ENCODE measurements at places on chromosomes 7 and 10. TPM values are rescaled to one million over a fixed set of nuclear protein-coding genes. Genes with fewer than 3 reads are reported as not detected.

- DNase-seq = peak; percentile 46
Observed at GRCh38 chr7:7944619-7945282, 23.8 kb upstream of the GLCCI1 start.

DNA sequence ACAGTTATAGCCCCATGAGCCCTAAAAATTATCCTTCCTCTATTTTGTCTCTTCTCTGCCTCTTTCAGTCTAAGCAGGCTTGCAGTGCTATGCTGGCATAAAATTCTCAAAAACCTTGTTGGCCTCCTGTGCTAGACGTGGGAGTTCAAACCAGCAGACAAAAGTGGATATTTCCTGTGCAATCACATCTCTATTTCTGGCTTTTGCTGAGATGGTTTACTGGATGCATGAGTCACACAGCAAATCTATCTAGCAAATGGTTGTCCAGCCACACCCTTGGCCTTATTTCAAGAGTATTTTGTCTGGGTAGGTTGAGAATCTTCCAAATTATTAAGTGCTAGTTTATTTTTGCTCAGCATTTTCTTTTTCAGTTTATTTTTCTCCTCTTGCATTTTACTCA, 370.8 kb downstream of the CDC14C start:
- no peak for DNase-seq

- DNase-seq = no peak
Observed at GRCh38 chr10:88082806-88083596, 219.6 kb downstream of the PTEN start.

DNA sequence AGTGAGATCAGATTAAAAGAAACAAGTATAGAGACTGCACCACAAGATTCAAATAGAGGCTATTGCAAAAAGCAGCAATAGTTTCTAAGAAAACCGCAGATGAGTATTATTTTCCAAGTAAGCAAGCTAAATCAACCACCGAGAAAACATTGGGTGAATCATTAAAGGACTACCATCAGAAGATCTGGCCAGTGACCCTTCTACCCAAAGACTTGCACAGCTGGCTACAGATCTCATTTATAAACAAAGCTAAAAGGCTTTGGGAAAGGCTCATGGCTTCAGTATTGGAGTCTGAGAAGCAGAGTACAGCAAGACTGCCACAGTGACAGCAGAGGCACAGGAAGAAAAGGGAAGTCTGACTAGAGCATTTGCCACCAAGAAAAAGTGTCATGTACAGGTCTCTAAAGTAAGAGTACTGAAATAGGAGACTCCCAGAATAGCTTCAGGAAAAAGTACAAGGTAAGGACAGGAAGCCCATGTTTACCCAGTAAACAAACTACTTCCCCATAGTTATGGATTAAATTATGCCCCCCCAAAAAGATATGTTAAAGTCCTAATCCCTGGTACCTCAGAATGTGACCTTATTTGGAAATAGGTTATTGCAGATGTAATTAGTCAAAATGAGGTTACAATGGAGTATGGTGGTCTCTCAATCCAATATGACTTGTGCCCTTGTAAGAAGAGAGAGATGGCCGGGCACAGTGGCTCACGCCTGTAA, 19.0 kb downstream of the STEAP1 start:
- no peak for DNase-seq

DNA sequence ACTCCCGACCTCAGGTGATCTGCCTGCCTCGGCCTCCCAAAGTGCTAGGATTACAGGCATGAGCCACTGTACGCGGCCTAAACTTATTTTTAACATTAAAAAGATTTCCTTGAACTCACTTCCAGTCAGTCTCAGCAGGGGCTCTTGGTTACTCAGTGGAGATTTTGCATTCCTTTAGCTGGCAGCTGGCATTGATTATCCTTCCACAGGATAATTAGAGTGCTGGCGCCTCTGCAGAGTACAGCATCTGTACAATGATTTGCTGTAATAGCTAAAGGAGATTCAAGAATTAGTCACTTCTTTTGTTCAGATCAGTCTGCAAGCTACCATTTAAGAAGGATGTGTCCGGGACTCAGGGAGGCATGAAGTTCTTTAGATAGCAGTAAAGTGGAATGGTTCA, 125.0 kb upstream of the NPY start:
- no peak for DNase-seq

- DNase-seq = no peak
Observed at GRCh38 chr10:75073442-75073841, 38.0 kb upstream of the SAMD8 start.

DNA sequence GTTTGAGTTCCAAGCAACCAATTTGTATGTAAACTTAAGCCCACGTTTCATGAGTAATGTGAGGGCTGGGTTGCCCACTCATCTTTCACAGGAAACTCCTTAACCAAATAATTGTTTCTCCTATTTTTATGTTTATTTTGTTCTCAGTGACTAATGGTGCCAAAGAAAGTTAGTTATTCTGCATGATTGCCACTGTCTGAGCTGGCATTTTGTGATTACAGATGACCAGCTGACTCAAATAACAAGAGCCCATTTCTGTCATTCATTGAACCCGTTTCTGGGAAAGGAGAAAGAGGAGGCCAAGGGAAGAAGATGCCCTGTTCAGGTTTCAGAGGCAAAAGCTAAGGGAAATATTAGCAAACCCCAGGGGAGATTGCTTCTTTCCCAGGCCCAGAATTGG, 186.9 kb upstream of the MYO3A start:
- DNase-seq = no peak

DNA sequence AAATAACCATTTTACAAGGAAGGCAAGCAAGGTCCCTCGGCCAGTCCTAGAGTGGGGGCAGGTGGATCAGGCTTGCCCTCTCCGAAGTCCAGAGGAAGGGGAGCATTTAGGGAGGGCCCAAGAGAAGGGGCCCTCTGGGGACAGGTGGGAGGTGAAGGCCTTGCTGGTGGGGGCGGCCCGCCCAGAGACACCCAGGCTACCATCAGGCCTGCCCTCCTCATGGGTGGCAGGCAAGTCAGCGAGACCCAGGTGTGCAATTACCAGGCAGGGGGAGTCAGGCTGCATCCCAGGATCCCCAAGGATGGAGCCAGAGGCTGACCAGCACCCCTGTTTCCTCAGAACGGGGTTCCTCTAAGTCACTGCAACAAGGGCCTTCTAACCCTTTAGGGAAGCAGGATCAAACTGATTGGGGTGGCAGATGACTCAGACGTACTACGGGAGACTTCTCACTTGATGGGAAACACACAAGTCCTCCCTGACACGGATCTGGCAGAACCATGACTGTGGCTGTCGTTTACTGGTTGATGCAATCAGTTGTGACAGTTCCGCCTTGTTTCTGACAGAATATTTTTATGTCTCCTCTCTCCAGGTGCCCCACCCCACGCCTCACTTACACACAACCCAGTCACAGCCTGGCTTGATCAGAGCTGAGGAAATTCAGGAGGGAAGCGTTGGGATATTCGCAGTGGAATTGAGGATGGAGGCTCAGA, 8.2 kb downstream of the LOXL4 start:
- DNase-seq = no peak

DNA sequence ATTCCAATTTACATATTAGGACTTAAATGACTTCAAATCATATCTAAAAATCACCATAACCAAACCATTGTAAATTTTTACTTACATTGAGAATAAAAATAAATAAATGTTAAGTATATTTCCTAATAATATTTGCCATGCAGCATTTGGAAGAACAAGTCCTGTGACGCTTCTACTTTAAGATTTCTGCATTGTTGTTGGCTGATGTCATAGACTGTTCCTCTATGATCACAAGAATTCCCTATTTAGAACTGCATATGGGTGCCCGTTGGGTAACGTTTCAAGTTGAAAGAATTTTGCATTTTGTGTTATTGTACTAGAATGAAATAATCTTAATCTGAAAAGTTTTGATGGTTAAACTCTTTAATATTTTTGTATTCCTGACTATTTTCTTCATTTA, 5.1 kb upstream of the ITGB1 start:
- no peak for DNase-seq

DNA sequence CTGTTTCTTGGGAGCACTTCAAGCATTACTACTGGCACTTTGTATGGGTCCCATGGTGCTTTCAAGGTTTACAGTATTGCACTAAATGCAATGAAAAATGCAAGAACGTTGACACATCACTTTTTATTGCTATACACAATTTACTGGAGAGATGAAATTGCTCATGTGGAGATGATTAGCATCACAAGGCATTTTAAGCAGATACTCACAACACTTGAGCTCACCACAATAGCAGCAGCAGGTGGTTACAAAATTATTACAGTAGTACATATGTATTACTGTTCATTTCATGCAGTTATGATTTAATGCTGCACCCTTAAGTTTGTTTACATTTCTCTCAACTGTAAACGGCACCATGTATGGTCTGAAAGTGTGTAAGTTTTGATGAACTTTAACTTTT, 537.7 kb downstream of the GRM8 start:
- DNase-seq = no peak

DNA sequence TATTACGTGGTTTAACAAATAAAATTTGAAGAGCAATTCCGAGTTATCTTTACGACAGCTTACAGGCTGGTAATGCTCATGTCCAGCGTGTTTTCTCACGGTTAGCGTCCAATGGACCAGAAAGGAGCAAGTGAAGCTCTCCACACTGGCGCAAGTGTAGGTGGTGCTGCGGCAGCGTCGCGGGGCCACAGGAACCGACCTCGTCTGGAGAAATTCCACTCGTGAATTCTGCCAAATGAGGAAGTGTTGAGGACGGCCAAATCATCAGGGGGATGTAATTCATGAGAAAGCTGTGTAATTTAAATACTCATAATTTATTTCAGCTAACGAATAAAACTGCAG, 350 bp upstream of the ZNF37A start:
- DNase-seq = no peak

GRCh38 chr7:50648570-50649169, 83.5 kb upstream of the DDC start:
- no peak for DNase-seq

DNA sequence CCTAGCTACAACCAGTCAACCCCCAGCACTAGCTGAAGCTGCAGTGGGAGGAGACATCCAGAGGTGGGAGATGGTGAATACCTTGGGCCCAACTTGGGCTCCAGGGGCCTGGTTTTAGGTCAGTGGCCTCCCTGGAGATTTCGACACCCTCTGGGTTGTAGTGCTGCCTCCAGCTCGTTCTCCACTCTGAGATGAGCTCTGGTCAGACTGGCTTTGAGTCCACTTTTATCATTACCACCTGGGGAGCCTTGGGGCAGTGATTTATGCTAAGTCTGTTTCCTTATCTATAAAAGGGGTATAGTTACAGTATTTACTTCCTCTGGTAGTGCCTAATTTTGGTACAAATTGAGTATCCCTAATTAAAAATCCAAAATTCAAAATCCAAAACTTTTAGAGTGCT, 22.8 kb downstream of the PPIA start:
- DNase-seq = no peak

DNA sequence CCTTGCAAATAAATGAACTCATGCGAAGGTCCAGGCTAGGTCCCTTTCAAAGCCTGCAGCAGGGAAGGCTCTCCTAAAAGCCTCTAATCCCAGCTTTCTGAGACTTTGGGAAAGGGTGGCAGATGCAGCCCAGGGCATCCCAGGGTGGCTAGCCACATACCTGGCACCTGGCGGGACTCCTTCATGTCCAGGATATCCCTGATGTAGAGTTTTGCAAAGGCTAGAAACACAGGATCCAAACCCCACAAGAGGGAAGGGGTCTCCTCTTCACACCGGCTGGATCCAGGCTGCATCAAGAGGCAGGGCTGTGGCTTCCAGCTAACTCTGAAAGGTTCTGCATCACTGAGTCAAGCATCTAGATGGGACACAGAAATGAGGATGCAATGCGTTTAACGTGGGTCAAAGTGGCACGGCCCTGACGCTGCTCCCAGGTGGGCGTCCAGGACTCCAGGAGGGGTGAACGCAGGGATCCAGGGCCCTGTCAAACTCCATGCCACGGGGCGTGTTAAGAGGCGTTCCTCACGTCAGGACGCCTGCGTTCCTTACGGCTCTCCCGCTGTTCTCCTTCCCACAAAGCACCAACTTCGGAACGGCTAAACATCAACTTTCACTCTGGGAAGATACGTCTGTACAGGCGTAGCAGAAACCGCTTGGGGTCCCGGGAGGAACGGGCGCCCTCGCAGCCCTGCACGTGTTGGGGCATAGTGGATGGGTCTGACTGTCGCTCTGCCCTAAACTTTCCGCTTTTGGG, 507 bp downstream of the STN1 start:
- DNase-seq = peak; percentile 87

DNA sequence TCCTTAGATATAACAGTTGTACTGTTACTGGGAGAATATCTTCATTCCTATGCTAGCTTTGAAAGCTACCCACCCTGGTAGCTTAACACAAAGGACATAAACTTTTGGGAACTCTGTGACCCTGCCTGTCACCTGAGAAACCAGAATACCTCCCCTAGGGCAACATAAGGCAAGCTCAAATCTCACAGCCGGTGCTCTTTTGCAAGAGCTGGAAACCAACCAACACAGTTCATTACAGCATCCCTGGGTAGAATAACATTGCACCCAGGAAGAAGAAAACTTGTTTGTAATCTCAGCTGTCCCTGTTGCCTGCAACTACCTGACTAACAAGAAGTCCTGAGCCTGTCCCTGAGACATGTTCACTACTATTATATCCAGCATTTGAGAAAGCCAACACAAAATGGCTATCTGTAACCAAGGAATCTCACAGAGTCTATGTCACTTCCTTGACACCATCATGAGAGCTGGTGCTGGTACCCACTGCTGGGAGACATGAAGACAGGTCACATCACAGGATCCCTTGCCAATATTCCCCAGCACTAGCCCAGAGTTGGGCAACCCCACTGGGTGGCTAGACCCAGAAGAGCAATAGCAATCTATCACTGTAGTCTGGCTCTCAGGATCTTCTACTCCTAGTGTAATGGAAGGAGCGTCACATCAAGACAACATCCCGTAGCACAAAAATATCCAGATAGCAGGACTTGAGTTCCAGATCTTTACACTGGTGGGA, 31.3 kb downstream of the AKR1C3 start:
- peak; percentile 2 for DNase-seq

GRCh38 chr10:126465771-126466170, 77.5 kb upstream of the ADAM12 start:
- no peak for DNase-seq

DNA sequence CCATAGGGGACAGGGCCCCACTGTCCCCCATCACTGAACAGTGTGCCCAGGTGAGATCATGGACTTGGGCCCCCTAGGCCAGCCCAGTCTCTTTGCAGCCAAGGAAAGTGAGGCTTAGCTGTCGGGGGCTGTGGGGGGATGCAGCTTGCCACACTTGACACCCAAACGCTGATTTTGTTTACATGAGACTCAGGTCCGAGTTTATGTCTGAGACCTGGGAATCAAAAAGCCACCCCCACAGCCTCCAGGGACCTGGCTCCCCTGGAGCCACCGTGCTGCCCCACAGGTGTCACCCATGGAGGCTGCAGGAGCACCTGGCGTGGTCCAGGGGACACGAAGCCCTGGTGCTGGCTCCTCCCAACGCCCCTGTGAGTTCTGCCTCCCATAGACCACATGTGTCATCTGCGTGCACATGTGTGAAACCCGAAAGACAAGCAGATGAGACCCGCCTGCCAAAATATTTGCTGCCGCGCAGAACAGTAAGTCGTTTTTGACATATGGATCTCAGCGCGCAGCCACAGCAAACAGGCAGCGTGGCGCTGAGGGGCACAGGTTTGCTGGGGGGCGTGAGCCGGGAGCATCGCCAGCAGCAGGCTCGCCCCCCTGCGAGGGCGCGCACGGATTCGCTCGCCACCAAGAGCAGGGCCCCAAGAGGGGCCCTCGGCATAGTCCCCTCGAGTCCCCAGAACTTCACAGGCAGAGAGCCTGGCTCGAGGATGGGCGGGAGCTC, 112.3 kb downstream of the LHPP start:
- peak; percentile 22 for DNase-seq

The ESYT2 gene
- total RNA-seq = 95.8 TPM

The GCK gene
- 0.25 TPM for total RNA-seq

The ITPRID1 gene
- total RNA-seq = not detected

The TMEM176B gene
- total RNA-seq = 345 TPM

The SUN3 gene
- 0.54 TPM for total RNA-seq

The ARHGAP22 gene
- 6.6 TPM for total RNA-seq

The GIMAP1 gene
- total RNA-seq = 10.2 TPM

The VAX1 gene
- total RNA-seq = not detected

Data from kidney (tissue), 22 donors.